ENCODE measurements at places on chromosomes 2 and 18.

DNA sequence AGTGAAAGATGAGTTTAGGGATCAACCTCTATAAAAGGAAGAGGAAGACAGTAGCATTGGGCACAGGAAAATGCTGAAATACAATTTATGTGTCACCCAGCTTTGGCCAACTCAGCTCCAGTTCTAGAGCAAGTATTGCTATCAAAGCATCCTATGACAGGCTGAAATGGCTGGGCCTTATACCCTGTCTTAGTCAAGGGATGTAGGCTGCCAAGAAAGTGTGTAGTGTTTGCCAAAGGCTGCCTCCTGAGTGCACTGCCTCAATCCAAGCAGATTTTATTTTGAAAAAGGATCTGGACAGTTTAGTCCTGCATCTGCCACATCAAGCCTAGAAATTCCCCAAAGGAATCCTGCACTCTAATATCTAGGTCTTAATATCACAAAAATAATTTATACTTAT lies 359.9 kb upstream of the ZC3H15 start:
- peak; percentile 23 for DNase-seq

DNA sequence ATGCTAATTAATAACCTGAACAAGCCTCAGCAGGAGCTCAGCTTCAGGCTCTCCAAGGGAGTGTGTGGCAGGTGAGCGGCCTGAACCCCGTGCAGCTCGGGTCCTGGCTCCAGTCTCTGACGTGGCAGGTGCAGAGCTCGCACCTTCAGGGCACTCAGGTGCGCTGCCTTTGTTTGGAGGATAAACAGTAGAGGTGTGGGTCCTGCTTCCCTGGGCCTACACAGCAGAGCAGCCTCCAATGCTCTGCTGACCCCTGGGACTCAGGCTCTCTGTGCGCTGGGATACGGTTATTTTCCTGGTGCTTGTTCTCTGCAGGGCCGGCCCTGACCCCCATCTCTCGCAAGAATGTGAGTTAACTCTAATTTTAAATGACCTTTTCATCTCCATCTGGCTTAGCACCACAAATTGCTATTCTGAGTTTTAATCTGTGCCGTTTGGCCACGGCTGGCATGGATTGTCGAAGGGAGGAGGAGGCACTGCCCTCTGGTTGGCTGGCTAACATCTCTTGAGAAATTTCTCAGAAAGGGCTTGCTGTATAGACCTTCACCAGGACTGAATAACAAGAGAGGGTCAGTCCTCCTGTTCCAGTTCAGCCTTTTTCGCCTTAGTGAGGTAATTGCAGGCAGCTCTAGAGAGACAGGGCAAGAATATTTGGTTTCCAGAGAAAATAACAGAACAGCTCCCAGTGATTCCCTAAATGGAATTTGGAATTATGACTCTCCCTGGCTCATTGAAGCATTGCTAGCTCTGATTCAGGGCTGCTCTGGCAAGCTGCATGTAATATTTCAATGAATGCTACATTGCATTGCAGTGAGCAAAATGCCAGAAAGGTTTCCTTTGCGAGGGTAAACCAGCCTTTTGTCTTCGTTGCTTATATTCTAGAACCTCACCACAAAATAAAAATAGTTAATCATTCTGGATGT lies 161.8 kb downstream of the DCDC2C start:
- DNase-seq = no peak

DNA sequence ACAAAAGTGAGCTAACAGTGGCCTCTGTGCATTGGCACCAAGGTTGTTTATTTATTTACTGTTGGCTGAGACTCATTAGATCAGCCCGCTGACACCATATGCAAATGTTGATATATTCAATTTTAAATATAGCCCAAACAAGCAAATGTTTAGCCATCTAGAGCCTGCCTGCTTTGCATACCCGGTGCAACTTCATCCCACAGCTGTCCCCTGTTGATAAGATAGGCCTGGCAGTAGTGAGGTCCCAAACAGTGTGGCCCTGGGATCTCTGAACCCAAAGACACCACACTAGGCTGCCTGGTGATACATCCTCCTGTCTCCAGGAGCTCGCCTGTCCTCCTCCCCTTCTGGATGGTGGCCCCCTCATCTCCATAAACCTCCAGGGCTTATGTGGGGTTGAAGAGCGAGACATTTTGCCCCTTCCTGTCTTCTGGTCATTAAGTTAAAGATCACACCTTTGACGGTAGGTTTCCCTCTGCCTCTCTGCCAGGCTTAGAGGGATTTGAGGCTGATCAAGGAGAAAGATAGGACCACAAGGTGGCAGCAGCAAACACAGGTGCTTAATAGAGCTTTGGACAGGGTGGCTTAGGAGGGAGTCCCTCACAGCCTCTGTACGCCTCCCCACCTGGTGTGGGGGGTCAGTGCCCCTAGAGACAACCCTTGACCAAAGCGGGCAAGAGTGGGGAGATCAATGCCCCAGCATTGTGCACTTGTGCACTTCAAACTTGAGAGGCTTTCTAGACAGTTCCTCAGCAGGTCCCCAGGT lies 23.7 kb upstream of the MYO5B start:
- DNase-seq = peak; percentile 22

GRCh38 chr2:183207110-183207509 lies 82.9 kb downstream of the NUP35 start:
- peak; percentile 93 for DNase-seq

DNA sequence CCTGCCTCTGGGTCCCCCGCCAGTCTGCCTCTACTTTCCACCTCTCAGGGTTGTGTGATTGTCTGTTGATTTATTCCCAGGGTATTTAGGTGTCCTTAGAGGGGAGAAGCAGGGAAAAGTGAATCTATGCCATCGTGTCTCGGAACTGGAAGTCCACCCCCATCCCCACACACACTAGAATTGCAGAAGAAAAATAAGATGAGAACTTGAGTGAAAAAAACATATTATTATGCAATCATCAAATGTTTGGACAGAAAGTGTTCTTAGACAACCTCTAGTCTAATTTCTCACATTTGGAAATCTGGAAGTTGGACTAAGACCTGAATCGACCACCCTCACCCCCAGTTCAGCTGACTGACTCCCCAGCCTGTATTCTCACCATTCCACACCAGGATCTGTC lies 14.1 kb upstream of the CASP8 start:
- DNase-seq = no peak

DNA sequence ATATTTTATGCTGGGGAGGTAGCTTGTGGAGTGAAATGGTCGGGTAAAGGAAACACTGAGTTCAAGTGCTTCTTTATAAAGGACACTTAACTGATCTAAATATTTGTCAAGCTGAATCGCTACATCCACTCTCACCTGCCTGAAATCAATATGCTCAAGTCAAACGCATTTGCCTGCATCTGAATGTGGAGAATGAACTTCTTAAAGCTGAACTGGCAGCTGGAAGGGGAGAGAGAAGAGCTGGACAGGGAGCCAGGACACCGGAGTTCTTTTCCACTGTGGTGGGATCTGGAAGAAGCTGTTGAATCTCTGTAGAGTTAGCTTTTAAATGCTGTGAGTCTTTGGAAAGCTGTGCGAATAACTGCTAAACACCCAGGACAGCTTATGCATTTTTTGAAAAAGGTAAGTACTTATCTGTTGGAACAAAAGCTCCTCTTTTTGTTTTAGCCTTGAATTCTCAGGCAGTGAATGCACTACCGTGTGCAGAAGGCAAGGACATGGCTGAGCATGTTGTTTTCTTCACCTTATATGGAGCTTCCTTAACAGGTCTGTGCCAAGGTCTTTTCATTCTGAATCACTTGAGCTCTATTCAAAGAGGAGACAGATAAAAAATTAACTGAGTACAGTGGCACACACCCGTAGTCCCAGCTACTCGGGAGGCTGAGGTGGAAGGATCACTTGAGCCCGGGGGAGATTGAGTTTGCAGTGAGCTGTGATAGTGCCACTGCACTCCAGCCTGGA lies 74.2 kb upstream of the KLF7 start:
- DNase-seq = peak; percentile 79

DNA sequence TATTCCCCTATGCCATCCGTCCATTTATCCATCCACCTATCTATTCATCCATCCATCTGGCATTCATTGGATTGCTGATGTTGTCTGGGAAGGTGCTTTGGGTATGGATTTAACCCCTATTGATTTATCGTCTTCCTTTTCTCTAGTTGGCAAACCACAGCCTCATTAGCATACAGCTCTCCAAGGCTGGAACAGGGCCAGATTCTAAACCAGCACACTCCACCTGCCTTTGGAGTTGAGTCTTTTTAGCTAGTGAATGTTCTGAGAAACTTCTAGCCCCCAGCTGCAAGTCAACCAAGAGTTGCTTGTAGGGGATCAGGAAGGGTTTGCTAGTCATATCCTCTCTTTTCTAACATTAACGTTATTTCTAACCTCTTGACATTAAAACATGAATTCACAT lies 90.7 kb downstream of the NRP2 start:
- DNase-seq = peak; percentile 65

DNA sequence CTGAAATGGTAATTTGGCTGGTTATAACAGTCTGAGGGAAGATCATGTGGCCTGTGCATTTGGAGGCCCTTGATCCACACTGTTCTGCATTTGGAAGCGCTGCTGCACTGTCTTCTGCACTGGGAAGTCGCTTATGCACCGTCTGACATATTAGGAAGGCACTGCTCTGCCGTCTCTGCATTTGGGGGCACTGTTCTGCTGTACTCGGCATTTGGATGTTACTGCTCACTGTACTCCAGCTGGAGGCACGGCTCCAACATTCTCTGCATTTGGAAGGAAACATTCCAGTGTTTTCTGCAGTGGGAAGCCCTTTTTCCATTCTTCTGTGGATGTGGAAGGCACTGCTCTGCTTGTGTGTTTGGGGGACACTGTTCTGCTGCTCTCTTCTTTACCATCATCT lies 9.6 kb upstream of the PROM2 start:
- no peak for DNase-seq

- DNase-seq = no peak
Observed at GRCh38 chr2:162172802-162173370, 20.8 kb upstream of the GCG start.

- DNase-seq = peak; percentile 75
Observed at GRCh38 chr2:174334781-174335251, at the start of gene SP9. Gene SP9, plus strand, starts transcription at chr2:174334954. Its CDS starts 139 bp downstream, at chr2:174335093.

DNA sequence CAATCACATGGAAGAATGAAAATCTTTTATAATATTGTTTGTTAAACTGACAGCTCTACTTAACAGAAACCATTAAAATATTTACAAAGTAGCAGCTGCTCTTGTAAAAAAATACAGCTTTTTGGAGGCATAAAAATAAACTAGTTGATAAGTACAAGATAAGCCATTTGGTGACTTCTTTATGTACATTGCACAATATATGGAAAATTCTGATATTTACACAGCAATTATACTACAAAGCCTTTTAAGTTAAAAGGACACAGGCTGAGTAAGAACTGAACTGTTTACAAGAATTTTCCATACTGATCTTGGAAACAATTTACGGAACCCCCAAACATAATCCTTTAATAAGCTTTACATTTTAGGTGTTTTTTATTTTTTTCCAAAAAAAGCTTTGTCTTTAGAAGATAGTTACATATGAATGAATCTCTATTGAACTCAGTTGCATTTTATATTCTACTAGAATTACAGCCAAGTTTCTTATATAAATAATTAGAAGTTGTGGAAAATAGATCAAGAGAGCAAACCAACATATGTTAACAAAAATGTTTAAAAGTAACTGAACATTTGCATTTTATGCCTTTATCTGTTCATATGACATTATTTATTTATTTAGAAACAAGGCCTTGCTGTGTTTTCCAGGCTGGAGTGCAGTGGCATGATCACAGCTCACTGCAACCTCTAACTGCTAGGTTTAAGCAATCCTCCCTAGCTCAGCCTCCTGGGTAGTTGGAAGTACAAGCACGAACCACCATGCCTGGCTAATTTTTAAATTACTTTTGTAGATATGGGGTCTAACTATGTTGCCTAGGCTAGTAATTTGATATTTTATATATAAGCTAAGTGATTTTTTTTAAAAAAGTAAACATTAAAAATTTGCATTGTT lies 142.5 kb downstream of the OTX1 start:
- DNase-seq = no peak

DNA sequence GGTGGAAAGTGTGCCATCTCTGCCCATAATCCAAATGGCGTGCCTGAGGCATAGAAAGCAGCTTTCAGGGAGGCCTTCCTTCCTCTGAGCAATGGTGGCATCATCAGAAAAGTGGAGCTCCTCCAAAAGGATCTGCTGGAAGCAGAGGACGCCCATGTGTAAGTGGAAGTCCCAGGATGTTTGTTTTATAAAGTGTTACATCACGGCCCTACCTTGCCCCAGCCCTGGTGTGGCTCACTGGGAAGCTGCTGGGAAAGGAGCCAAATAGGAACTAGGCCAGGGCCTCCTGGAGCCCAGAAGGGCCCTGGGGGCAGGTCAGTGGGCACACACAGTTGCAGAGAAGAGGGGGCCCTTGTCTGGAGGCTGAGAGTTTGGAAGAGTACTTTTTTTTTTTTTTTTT lies 4.2 kb upstream of the ODC1 start:
- peak; percentile 58 for DNase-seq

GRCh38 chr2:65397122-65397521 lies 35.3 kb downstream of the SPRED2 start:
- peak; percentile 60 for DNase-seq

- no peak for DNase-seq
Observed at GRCh38 chr2:10212827-10213226, 89.9 kb upstream of the HPCAL1 start.

GRCh38 chr18:3180325-3180724 lies 39.4 kb downstream of the MYOM1 start:
- DNase-seq = peak; percentile 51

DNA sequence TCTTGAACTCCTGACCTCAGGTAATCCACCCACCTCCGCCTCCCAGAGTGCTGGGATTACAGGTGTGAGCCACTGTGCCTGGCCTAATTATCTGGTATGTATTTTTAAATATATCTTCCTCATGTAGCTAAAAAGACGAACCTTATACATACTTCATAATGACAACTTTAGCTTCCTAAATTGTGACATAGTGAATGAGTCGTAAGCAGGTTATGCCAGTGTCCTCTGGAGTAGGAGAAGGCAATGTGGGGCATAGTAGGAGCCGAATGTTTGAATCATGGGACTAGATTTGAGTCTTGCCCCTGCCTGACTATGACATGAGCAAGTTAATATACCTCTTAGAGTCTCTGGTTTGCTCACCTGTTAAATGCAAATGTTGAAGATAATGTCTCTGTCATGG lies 95.8 kb upstream of the FOSL2 start:
- DNase-seq = no peak

DNA sequence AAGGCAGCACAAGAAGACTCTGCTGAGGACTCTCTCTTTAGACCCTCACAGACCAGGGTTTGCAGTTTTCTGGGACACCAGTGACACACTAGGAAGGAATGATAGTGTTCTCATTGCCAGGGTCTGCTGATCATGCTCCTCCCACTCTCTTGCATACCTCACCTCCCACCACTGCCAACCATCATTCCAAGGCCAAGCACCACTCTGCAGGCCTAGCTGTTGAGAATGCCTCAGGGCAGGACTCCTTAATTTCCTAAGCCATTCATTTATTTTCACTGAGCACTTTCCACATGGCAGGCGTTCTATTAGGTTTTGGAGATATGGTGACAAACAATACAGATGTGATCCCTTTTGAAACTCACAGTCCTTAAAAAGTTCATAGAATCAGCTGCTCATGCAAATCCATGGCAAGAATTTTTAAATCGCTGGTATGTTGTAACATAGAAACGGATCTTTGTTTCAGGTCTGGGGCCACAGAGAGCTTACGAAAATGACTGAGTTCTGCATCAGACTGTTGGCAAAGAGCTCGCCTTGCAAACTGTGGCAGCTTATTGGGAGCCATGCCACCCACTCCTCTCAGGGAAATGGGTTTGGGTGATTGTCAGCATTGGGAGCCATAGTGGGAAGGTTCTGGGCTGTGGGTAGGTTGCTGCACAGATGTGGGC lies 78.5 kb downstream of the XDH start:
- DNase-seq = peak; percentile 90

- peak; percentile 37 for DNase-seq
Observed at GRCh38 chr18:44541159-44541558, 139.5 kb upstream of the SETBP1 start.

All from astrocyte of the hippocampus (primary cell).